Hematopoietic multipotent progenitor cell treated with erythropoietin and hydrocortisone succinate and interleukin-3 and kit ligand, for 17 days (in vitro differentiated cells): ENCODE measurements at places on chromosomes 4 and X.
A peak's percentile ranks its signal among the peaks of the same experiment; 100 is the strongest.

DNA sequence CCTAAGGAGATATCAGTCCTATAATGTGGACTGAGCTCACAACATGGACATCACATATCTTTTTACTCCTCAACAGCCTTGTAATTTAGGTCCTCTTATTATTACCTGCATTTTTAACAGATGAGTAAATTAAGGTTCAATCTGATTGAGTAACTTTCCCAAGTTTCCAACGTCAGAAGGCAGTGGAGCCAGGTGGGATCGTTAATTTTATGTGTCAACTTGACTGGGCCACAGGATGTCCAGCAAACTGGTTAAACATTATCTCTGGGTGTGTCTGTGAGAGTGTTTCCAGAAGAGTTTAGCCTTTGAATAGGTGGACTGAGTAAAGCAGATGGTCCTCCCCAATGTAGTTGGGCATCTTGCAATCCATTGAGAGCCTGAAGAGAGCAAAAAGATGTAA is 59.0 kb upstream of the SLIT2 start:
- DNase-seq: no peak

GRCh38 chr4:48254381-48255071 is 15.1 kb downstream of the TEC start:
- DNase-seq: peak; percentile 67

- DNase-seq: no peak
Measured at GRCh38 chrX:48509619-48510018, 827 bp downstream of the PORCN start.

- peak; percentile 56 for DNase-seq
Measured at GRCh38 chr4:102449751-102450352, 51.3 kb upstream of the NFKB1 start.

GRCh38 chr4:113474017-113474416 is 287.5 kb downstream of the CAMK2D start:
- no peak for DNase-seq

- no peak for DNase-seq
Measured at GRCh38 chr4:155854582-155855226, 11.4 kb downstream of the ASIC5 start.

- no peak for DNase-seq
Measured at GRCh38 chrX:24426921-24427746, 38.0 kb upstream of the PDK3 start.

- DNase-seq: no peak
Measured at GRCh38 chrX:134821370-134821769, 163.1 kb upstream of the PLAC1 start.

DNA sequence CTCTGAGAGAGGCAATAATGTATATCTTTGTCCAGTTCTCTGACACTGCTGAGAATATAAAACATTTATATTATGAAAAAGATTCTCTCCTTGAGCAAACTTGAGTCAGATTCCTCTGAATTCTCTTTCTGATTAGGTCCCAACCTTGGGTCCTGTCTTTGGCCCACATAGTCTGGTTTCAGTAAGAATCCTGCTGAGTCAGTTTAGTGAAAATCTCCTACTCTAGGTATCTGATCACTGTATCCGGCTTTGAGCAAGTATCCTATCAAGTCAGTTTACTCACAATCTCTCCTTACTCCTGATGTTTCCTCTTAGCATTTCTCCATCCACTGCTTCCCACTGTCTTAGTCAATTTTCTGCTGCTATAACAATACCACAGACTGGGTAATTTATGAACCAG is 253.9 kb downstream of the OPHN1 start:
- DNase-seq: no peak

DNA sequence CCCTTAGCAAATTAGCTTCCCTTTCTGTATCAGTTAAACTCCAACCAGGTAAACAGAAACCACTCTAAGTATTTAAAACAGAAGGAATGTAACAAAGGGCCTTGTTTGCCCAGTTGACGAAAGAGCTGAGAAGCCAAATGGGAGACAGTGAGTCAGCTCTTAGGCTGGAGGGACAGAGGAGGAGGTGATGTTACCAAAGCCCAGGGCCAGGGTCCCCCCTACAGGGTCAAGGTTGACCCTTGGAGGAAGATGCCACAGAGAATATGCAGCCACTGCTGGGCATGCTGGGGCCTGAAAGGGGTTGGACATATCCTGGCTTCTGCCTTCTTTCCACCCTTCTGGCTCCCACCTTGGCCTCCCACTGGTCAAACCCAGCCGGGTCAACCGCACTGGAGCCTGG is 38.3 kb upstream of the LGI2 start:
- no peak for DNase-seq

- DNase-seq: no peak
Measured at GRCh38 chr4:48247878-48248558, 21.6 kb downstream of the TEC start.

DNA sequence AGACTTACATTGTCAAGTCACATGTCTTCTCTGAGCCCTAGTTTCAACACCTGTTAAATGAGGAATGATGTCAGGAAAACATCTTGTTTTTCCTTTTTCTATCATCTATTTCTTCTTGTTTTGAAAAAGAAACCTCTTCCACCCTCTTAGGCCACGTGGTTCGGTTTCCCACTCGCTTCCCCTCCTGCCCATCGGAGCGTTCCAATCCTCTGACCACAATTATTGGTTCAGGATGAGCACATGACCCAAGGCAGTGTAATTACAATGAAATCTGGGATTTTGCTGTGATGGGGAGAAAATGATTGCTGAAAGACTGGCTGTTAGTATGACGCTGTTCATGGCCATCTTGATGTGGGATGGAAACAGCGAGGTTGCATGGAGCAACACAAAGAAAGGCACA is 186.7 kb downstream of the UNC5C start:
- no peak for DNase-seq

DNA sequence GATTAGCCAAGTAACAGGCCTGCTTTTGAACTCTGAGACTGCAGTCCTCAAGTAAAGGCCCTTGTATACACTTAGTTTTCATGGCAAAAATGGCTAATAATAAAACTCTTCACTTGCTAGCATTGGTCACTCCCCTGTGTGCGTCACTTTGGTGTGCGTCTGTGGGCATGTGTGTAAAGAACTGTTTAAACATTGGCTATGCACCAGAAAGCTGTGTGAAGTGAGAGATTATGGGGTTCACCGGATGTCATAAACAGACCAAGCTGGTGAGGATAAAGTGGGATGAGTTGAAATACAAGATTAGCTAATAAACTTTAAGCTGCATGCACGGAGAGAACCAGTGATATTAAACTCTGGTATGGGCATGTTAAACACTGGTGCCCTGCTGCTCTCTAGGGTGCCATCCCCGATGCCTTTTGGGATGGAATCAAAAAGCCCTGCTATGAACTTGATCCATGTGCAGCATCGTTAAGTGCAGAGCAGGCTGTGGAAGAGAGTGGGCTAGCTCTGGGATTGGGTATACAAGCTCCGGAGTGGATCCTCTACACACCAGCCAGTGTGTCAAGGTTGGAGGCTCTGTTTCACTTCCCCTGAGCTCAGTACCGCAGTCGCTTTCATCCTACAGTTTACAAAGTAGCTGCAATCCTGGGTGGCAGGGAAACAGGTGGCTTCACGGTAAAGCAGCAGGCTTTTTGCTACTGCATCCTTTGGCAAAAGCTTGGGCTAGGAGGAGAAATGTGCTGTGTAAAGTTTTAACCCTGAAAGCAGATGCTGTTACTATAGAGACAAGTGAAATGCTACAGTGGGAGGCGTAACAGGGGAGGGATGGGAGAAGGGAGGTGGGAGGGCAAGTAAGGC is 108.3 kb upstream of the SLC4A4 start:
- no peak for DNase-seq

DNA sequence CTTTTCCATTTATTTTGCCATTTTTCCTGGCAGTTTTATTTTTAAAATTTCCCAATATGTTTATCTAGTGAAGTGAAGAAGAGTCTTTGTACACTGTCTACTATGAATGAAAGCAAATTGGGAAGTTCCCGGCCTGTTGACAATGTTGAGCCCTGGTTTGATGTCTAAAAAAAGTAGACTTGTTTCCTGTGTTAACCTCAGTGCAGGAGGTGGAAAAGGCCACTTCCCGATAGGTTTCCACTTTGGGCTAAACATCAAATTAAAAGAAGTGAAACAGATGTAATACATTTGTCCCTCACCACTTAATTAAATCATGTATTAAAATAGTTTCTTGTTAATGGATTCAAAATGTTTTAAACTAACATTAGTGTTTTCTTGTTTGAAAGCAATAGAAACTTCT is 30.0 kb downstream of the BBS12 start:
- DNase-seq: no peak

DNA sequence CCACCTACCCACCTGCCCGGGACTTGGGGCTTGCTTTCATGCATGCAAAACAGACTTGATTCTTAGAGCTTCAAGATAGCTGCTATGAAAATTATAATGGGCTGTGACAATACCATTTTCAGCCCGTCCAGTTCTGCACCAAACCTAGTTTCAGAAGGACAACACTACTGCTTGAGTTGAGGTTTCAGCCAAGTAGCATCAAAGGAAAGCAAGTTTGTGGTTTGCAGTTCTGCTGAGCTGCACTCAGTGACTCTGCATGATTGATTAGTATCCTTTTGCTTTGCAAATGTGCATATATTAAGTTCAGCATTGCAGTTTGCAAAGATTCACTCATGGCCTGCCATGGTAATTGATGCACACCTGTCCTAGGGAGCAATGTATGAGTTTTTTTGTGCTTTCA is 442.7 kb downstream of the RPA4 start:
- DNase-seq: no peak

GRCh38 chr4:10106421-10107039 is 10.1 kb downstream of the WDR1 start:
- peak; percentile 72 for DNase-seq

DNA sequence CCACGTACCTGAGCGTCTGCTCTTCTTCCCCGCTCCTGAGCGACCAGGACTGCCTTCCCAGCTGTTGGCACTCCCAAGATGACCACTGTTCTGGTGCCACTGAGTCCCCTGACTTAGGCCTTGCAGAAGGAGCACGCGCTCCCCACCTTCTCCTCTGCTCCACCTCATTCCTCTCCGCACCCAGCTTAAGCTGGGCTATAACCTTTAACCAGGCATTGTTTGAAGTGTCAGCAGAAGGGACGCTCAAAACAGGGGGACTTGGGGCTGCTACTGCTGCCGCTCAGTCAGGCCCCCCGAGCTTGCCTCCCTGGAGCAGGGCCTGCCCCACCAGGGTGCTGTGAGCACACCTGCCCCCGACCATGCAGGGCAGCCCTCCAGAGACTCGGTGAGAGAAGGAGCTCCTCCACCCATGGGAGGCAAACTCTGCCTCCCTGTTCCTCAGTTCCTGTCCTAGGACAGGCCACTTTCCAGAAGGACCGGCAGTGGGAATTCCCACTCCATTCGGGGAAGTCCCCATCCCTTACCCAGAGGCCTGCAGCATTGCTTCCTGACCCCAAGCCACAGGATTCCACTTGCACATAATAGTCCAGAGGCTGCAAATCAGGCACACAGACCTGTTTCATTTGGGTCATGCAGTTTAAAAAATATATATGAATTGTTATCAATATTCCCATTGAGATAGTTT is 99.7 kb upstream of the ENPP6 start:
- no peak for DNase-seq

GRCh38 chr4:148017801-148018200 is 285.9 kb downstream of the ARHGAP10 start:
- no peak for DNase-seq

DNA sequence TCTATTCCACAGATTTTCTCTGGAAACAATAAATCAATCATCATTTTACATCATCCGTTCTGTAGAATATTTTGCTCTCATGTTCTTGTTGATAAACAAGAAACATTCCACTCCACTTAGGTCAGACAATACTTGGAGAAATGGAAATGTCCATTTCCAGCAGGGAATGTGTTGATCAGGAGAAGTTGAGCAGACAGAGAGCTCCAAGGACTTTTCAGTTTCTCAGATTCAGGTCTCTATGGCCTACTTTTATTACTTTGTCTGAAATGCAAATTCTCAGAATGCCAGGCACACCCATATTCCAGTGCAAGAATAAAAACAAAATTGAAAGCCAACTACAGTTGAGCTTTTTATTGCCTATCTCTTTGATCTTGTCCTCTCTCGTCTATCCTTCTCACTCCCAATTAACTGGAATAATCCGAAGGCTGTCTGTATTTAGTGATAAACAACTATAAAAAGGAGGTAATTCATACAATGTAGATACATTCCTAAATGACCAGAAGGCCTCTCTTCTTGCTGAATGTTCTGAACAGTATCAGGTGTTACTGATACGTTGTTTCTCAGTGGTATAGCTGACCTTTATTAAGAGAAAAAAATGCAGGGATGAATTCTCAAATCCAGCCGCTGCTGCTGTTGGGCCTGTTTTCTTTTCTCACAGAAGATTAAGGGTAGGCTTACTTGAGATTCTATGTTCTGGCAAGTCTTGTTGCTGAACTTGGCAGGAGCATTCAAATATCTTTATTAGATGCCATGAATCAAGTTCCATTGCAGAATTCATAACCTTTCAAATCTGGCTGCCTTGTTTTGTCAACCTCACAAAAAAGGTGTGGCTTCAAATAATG is 72.1 kb downstream of the HPGD start:
- no peak for DNase-seq

DNA sequence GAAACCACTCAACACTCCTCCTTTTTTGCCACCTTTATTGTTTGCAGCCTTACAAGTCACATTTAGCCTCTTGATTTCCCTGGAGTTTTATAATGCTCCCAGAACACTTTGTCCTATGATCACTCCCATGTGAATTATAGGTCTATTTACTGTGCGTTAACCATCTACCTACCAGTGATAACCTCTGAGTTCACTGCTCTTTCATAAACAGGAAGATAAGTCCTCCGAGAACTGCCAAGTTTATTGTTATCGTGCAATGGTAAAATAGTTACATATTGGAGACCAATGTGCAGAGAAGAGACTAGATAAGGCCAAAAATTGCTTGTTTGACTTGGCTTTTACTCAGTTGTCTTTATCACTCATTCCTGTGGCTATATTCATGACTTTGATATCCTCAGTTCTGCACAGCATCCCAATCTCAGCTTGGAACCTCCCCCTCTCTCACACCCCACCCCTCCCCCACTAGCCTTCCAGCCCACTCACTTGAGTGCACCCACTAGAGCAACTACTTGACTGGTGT is 12.9 kb upstream of the NUDT9 start:
- DNase-seq: no peak

GRCh38 chr4:114015444-114015899 is 36.0 kb upstream of the ARSJ start:
- DNase-seq: no peak

- DNase-seq: peak; percentile 49
Measured at GRCh38 chr4:128737098-128737513, 72.4 kb upstream of the JADE1 start.

GRCh38 chr4:86891762-86892635 is at the start of gene C4orf36:
TSS of gene C4orf36 (minus strand) at chr4:86892422. CDS start at chr4:86891520, 902 bp downstream.
- no peak for DNase-seq

- DNase-seq: no peak
Measured at GRCh38 chr4:59161249-59161648, 2038.9 kb upstream of the ADGRL3 start.

- no peak for DNase-seq
Measured at GRCh38 chr4:88621763-88622327, 29.6 kb downstream of the HERC3 start.

GRCh38 chr4:159390648-159391047 is 287.8 kb downstream of the RAPGEF2 start:
- DNase-seq: no peak

GRCh38 chrX:12825801-12826200 is 34.6 kb downstream of the PRPS2 start:
- DNase-seq: no peak
